ENCODE measurements at places on chromosomes 16 and 17.

- no peak for DNase-seq
These were observed 259.0 kb downstream of the XYLT1 start for GRCh38 chr16:17211797-17212196.

DNA sequence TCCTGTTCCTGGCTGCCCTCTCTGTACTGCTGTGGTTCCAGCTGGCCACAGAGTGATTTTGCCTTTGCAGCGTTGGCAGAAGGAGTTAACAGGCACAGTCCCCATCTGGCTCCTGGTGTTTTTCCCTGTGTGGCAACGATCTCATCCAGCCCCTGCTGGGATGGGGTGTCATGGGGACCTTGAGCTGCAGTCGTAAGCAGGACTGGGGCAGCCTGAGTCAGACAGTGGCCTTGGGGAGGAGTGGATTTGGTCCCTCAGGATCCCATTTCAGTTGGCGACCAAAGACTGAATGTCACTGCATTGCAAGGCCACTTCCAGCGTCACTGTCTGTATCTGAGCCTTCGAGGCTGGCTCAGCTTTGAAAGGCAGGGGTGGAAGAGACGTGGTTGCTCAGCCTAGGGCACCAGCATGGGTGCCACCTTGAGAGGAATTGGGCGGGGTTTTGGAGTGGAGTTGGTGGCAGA, 11.9 kb downstream of the TMEM94 start:
- no peak for DNase-seq

GRCh38 chr17:61856035-61856434, 7.3 kb downstream of the BRIP1 start:
- DNase-seq = no peak

GRCh38 chr16:17451843-17452242, 18.9 kb downstream of the XYLT1 start:
- DNase-seq = no peak

DNA sequence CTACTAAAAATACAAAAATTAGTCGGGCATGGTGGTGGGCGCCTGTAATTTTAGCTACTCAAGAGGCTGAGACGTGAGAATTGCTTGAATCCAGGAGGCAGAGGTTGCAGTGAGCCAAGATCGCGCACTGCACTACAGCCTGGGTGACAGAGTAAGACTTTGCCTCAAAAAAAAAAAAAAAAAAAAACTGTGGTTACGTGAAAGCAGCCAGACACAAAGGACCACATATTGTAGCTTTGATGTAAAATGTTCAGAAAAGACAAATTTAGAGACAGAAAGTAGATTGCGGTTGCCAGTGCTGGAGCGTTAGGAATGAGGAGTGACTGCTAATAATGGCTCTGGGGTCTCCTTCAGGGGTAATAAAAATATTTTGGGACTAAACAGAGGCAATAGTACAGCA, 4.0 kb upstream of the MEAK7 start:
- no peak for DNase-seq

- DNase-seq = no peak
These were observed 13.6 kb downstream of the OR1D5 start for GRCh38 chr17:3049705-3050295.

DNA sequence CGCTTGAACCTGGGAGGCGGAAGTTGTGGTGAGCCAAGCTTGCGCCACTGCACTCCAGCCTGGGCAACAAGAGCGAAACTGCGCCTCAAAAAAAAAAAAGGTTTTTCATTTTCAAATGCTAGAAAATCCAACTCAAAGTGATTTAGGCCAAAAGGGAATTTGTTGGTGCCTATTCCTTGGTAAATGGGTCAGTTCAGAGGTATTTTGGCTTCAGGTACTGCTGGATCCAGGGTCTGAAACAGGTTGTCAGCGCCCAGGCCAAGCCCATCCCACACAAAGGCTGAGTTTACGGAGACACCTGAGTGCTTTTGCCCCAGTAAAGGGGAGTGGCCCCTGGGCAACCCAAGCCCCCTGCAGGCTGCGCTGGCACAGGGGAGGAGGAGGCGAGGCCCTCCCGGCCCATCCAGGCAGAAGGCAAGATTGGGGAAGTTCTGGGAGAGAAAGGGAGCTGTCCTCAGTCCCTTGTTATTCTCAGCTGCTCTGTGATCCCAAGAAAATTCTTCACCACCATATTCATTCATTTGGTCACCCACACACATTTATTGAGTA, 8.5 kb upstream of the JPH3 start:
- no peak for DNase-seq

DNA sequence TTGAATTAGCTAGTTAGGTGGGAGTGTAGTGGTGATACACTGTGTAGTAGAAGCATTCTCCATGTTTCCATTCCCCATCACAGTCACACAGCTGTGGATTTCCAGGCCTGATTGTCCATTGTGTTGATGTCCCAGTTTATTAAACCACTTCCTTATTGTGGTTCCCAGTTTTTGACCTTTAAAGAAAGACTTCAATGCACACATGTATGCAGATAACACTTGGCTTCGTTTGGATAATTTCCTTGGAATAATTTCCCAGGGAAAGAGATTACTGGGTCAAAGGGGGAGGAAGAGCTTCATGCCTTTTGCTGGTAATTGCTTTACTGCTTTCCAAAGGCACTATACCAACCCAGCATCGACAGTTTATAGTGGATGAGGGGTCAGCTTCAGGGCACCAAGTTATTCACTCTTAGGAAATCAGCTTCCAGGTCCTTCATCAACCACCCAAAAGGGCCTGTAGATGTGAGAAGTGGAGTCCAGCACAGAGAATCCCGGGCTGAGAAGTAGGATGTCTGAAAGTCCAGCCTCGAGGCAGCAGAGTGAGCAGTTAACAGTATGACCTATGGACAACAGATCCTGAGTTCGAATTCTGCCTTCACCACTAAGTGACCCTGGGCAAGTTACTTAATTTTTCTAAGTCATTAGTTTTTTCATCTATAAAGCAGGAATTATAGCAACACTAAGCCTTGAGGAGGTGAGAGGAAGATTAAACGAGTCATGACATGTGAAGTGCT, 31.3 kb upstream of the TNS4 start:
- DNase-seq = no peak

DNA sequence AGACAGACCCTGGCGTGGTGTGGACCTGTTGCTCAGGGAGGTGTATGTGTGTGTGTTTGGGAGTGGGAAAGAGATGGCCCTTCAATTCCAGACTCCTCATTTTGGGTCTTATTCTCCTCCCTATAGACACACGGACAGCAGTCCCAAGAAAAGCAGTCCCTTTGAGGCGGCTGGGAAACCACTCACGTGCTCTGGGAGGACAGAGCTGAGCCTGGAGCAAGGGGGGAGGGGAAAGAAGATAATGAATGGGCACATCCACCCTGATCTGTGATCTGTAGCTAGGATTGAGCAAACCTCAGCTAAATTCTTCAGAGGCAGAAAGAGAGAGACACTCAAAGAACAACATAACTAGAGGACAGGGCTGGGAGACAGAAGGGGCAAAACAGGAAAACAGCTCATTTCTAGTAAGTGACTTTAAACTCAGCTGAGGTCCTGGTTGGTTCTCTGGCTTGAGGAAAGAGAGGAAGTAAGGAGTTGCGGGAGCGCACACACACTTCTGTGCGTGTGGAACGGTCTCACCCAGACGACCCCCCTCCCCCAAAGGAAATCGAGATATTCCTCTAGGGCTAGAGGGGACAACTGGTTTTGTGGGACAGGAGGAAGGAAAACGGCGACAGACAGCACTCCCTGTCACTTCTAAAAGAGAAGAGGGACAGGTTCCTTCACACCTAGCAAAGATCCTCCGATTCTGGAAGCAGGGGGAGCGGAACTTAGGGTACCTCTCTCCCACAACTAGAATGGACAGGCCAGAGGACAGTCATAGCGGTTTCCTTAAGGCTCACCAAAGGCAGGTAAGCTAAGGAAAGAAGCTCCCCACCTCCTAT, 658 bp downstream of the RAB5C start:
- DNase-seq = peak; percentile 49

- DNase-seq = no peak
These were observed 37.2 kb downstream of the MAP2K6 start for GRCh38 chr17:69451416-69452394.

GRCh38 chr16:3013491-3013951, 798 bp downstream of the CLDN9 start:
- no peak for DNase-seq

DNA sequence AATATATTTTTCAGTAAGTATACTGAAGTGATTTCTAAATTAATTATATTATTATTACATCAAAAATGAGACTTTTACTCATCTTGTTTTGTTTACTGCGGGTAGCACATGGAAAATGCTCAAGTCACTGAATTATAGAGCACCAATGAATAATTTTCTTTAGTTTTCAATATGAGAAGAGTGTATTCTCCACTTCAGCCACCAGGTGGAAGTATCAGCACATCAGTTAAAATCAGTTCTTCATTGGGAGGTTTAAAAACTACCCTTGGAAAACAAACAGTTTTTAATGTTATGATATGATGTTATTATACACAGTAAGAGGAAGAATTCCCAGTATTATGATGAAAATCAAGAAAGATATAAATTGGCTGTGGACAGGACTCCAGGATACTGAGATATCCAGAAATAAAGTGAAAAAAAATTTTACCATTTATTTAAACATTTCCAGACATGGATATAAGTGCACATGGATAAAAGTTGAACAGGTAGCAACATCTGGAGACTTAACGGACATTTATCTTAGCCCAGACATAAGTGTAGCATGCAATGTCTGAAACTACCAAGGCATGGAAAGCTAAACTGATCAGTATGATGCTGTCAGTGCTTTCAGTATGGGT, 467.3 kb downstream of the KCNJ2 start:
- no peak for DNase-seq

- DNase-seq = no peak
These were observed 7.3 kb downstream of the GJD3 start for GRCh38 chr17:40356990-40357881.

DNA sequence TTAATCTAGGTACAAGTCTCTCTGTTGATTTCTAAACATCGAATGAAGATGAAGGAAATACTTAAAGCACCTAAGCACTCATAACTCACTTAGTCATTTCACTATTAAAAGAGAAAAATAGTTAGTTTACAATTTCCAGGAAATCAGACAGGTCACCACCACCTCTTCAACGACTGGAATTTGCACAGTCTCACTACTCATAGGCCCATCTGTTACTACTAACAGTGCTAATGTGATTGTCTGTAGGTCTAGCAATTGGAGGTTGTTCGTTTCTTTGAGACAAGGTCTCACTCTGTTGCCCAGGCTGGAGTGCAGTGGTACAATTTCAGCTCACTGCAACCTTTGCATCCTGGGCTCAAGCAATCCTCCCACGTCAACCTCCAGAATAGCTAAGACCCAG, 444.6 kb downstream of the MAF start:
- DNase-seq = no peak

DNA sequence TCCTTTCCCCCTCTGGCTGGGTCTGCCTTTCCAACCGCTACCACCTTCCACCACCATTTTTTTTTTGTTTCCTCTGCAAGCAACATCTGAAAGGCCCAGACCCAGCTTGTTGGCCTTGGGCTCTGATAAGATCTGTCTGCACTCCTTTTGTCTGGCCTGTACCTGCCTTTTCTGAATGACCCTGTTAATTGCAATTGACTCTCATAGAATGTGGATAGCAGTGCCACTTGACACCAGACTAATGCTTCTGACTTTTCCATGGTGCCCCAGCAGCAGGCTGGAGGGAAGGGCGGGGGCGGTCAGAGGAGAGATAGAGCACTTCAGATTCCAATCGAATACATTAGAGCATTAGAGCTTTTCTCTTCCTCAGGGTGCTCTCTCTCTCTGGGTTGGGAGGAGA, 538.9 kb downstream of the WWOX start:
- DNase-seq = no peak

DNA sequence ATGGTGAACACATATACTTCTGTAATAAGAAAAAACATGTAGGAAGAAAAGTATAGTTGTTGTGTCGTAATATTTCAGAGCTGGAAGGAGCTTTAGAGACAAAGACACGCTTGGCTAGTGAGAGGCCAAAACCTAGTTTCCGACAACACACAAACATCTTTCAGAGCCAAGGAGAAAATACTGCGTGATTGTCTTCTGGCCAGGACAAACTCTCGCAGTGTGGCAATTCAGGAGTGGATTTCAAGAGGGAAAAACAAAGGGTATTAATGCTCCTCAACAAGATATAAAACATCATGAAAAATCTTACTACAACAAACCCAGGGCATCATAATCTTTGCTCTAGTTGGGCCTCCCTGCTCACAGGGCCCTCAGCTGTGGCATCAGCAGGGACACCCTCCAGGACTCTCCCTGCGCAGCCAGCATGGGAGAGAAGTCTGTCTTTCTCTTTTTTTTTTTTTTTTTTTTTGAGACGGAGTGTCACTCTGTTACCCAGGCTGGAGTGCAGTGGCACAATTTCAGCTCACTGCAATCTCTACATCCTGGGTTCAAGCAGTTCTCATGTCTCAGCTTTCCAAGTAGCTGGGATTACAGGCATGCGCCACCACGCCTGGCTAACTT, 66.4 kb downstream of the CYB5B start:
- no peak for DNase-seq

DNA sequence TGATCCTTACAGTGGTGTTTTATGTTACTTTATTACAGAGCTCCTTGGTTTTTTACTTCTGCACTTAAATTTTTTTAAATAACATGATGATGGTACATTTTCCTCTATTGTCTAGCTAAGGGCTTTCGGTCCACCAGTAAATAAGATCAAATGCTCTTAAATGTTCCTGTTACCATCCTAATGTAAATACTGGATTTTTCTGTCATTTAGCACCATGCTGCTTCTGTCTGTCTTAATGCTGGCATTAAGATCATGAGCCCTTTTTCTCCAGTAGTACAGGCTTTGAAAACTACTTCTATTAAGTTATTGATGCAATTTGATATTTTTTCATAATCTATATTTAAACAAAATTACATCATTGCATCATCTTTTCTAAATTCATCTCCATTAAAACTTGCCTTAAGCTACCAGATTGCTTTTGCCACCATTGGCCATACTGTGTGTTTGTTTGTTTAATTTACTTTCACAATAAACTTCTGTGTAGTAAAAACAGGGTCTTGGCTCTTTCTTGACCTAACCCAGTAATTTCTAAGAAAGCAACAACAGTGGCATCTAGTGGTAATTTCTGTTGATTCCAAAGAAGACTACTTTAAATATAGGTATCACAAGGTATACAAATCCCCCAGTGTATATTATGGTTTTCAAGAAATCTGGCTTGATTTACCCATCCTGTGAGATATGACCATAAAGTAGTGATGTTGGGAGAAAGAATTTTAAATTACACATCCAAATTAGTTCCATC, 9.0 kb upstream of the PHAF1 start:
- peak; percentile 17 for DNase-seq

DNA sequence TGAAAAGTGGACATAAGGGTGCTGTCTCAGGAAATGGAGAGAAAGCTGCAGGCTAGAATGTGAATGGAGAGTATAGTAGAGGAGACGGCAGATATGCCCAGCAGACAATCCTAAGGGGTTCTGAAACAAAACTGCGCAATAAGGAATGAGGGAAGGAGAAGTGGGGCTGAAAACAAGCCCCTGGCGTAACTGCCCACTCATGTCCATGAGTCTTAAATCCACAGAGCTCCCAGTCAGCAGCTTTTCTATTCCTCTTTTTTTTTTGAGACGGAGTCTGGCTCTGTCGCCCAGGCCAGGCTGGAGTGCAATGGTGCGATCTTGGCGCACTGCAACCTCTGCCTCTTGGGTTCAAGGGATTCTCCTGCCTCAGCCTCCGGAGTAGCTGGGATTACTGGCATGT, 5.9 kb downstream of the STRADA start:
- DNase-seq = no peak

- DNase-seq = no peak
These were observed 16.2 kb upstream of the CSF3 start for GRCh38 chr17:39999067-39999466.

- DNase-seq = no peak
These were observed 789 bp upstream of the CCDC57 start for GRCh38 chr17:82213251-82214011.
